ENCODE measurements at places on chromosomes 2 and 18. TPM values are rescaled to one million over a fixed set of nuclear protein-coding genes. Genes with fewer than 3 reads are reported as not detected.
A peak's percentile ranks its signal among the peaks of the same experiment; 100 is the strongest.

OTOS gene
- not detected for total RNA-seq

TNFRSF11A gene
- total RNA-seq = 4.3 TPM

COL4A4 gene
- total RNA-seq = not detected

SPP2 gene
- total RNA-seq = not detected

REG1B gene
- total RNA-seq = not detected

ABCG8 gene
- total RNA-seq = not detected

ZSWIM2 gene
- total RNA-seq = not detected

PAIP2B gene
- total RNA-seq = 1.3 TPM

SERPINB2 gene
- not detected for total RNA-seq

DCDC2C gene
- not detected for total RNA-seq

BOLL gene
- not detected for total RNA-seq

ANKRD30BL gene
- not detected for total RNA-seq

ANKRD12 gene
- total RNA-seq = 60.8 TPM

TSGA10 gene
- 6.9 TPM for total RNA-seq

EPHA4 gene
- total RNA-seq = 1.2 TPM

NCKAP1 gene
- total RNA-seq = 0.52 TPM

DNA sequence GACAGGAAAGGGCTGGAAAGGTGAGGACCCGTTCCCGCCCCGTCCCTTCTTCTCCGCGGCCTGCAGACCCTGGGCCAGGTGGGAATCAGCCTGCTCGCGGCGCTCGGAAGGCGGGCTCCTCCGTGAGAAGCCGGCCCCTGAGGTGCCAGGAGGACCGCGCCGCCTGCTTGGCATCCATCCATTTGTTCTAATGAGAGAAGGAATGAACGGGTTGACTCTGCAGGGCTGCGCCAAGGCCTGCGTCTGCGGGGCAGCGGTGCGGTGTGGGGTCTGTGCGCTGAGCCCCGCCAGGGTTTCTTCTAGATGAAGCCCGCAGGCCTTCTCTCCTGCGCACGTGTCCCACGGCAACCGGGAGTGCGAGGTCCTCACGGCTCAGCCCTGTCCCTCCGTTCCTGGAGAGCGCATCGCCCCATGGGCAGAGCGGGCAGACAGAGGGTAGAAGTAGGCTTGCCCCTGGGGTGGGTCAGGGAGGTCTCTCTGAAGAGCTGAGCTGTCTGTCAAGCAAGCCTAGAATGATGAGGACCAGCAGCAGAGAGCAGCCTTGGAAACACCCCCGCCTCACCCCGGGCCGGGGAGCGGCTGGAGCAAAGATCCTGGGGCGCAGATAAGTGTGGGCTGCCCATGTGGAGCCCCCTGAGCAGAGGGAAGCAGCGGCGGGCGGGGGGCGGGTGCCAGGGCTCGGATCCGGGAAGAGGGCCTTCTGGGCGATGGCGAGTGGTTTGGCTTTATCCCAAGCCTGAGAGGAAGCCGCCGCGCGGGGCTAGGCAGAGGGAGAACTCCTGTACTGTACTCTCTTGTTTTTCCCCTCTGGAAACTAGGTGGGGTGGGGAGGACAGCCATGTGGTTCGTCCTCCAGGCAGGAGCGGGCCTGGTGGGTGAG is 27.9 kb upstream of the HS6ST1 start:
- no peaks in the 10 kb centered on the region for H3K4me1 ChIP-seq
- peaks cover under 1% of the 10 kb centered on the region for H3K27me3 ChIP-seq
- H3K36me3 ChIP-seq = no peaks in the 10 kb centered on the region
- H3K27ac ChIP-seq = no peak overlapping the region
- peak; percentile 10 for DNase-seq
- no peak overlapping the region for H3K4me3 ChIP-seq

- H3K27me3 ChIP-seq = no peaks in the 10 kb centered on the region
- no peak overlapping the region for H3K4me3 ChIP-seq
- H3K36me3 ChIP-seq = peaks cover 55% of the 10 kb centered on the region
- DNase-seq = no peak
- peaks cover 81% of the 10 kb centered on the region for H3K4me1 ChIP-seq
Measured at GRCh38 chr2:106165561-106165960, 28.5 kb downstream of the UXS1 start.

DNA sequence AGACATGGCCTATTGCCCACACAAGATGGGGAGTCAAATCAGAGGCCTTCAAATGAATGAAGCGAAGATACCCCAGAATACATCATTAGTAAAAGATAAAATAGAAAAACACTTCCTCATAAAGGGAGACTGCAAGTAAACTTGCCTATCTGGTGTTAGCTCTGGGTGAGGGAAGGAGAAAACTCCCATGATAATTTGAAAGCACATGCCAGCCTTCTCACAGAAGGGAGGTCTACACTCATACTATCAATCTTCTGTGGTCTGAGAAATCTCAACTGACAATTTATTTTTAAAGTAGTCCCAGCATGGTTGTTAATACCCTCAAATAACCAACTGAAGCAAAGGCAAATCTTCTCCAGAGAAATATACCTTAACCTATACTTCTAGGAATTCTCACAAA is 75.4 kb downstream of the EXOC6B start:
- no peak overlapping the region for H3K4me3 ChIP-seq
- H3K36me3 ChIP-seq = no peaks in the 10 kb centered on the region
- no peaks in the 10 kb centered on the region for H3K27me3 ChIP-seq
- no peak overlapping the region for H3K27ac ChIP-seq
- no peaks in the 10 kb centered on the region for H3K4me1 ChIP-seq

DNA sequence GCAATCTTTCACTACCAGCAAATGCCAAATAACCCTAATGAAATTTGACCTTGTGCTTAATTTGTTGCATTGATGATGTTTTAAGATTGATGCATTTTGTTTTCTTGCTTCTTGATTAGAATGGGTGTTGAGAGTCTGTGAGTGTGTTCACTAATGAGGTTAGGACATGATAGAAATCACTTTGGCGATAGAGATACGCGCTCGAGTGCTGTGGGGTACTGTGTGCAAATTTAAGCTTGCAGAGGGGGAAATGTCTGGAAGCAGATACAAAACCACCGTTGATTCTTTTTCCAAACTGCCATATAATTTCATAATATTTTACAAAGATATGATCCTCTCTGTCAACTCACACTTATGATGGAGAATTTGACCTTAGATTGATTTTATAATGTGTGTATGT is 200.9 kb downstream of the PIEZO2 start:
- H3K4me3 ChIP-seq = no peak overlapping the region
- DNase-seq = no peak
- no peaks in the 10 kb centered on the region for H3K27me3 ChIP-seq
- H3K36me3 ChIP-seq = no peaks in the 10 kb centered on the region
- no peaks in the 10 kb centered on the region for H3K4me1 ChIP-seq

GRCh38 chr2:107936433-107937359 is 49.6 kb upstream of the SLC5A7 start:
- H3K36me3 ChIP-seq = no peaks in the 10 kb centered on the region
- DNase-seq = peak; percentile 31
- no peak overlapping the region for H3K4me3 ChIP-seq
- H3K4me1 ChIP-seq = no peaks in the 10 kb centered on the region
- no peaks in the 10 kb centered on the region for H3K27me3 ChIP-seq

GRCh38 chr2:64972876-64973275 is 16.3 kb upstream of the SLC1A4 start:
- H3K27ac ChIP-seq = no peak overlapping the region
- H3K36me3 ChIP-seq = no peaks in the 10 kb centered on the region
- no peak for DNase-seq
- peaks cover 4% of the 10 kb centered on the region for H3K4me1 ChIP-seq
- no peak overlapping the region for H3K4me3 ChIP-seq

- H3K36me3 ChIP-seq = no peaks in the 10 kb centered on the region
- no peak overlapping the region for H3K4me3 ChIP-seq
- no peaks in the 10 kb centered on the region for H3K4me1 ChIP-seq
- H3K27me3 ChIP-seq = no peaks in the 10 kb centered on the region
- DNase-seq = no peak
Measured at GRCh38 chr2:16240402-16240801, 300.1 kb downstream of the MYCN start.

DNA sequence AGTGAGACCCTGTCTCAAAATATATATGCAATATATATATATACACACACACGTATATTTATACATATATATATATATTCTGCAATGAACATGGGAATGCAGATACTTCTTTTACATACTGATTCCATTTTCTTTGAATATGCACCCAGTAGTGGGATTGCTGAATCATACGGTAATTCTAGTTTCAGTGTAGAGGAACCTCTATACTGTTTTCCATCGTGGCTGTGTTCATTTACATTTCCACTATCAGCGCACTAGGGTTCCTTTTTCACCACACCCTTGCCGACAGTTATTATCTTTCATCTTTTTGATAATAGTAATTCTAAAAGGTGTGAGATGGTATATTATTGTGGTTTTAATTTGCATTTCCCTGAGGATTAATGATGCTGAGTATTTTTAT is 52.3 kb upstream of the SLC39A10 start:
- H3K4me3 ChIP-seq = no peak overlapping the region
- no peak overlapping the region for H3K27ac ChIP-seq
- no peaks in the 10 kb centered on the region for H3K27me3 ChIP-seq
- peaks cover 10% of the 10 kb centered on the region for H3K4me1 ChIP-seq

GRCh38 chr2:236250909-236251579 is 13.2 kb downstream of the ASB18 start:
- DNase-seq = no peak
- no peaks in the 10 kb centered on the region for H3K36me3 ChIP-seq
- peaks cover 7% of the 10 kb centered on the region for H3K27me3 ChIP-seq
- H3K27ac ChIP-seq = no peak overlapping the region

GRCh38 chr18:31990823-31991222 is 27.8 kb upstream of the RNF125 start:
- H3K36me3 ChIP-seq = no peaks in the 10 kb centered on the region
- DNase-seq = no peak
- no peak overlapping the region for H3K27ac ChIP-seq

- DNase-seq = no peak
- H3K36me3 ChIP-seq = no peaks in the 10 kb centered on the region
- no peak overlapping the region for H3K4me3 ChIP-seq
- H3K27me3 ChIP-seq = no peaks in the 10 kb centered on the region
Measured at GRCh38 chr2:188199716-188200128, 92.0 kb upstream of the GULP1 start.

GRCh38 chr2:119197126-119197405 is 26.6 kb upstream of the STEAP3 start:
- H3K27ac ChIP-seq = no peak overlapping the region
- no peaks in the 10 kb centered on the region for H3K36me3 ChIP-seq
- no peak overlapping the region for H3K4me3 ChIP-seq

- H3K27ac ChIP-seq = peak overlapping the region; percentile 88
- H3K4me3 ChIP-seq = peak overlapping the region; percentile 90
- peaks cover 50% of the 10 kb centered on the region for H3K4me1 ChIP-seq
- peaks cover 9% of the 10 kb centered on the region for H3K36me3 ChIP-seq
- H3K27me3 ChIP-seq = no peaks in the 10 kb centered on the region
- no peak for DNase-seq
Measured at GRCh38 chr18:12884406-12885323, 628 bp upstream of the PTPN2 start.

GRCh38 chr18:31942291-31942998 is 483 bp downstream of the TRAPPC8 start:
- H3K4me1 ChIP-seq = peaks cover 46% of the 10 kb centered on the region
- peak overlapping the region; percentile 98 for H3K27ac ChIP-seq
- H3K4me3 ChIP-seq = peak overlapping the region; percentile 95
- H3K36me3 ChIP-seq = peaks cover 14% of the 10 kb centered on the region

DNA sequence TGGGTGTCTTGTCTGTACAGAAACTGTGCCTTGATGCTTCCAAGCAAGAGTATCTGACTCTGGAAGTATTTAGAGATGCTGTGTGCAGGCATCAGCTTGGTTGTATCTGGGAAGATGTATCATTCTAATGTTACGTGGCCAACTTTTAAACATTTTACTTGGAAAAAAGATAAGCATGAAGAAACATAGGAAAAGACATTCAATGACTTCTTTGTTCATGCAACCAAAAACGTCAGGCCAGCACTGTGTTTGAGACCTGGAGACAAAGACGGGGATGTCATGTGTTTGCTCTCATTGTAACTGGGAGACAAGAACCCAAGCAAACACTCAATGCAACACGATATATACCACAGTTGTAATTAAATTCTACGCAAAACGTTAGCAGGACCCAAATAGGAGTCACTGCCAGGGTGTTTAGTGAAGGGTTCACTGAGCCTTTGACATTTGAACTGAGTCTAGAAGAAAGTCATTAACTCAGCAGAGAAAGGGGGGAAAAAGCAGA is 8.9 kb upstream of the SESTD1 start:
- no peak for DNase-seq
- H3K36me3 ChIP-seq = no peaks in the 10 kb centered on the region
- peaks cover 7% of the 10 kb centered on the region for H3K4me1 ChIP-seq
- peaks cover 16% of the 10 kb centered on the region for H3K27me3 ChIP-seq
- H3K4me3 ChIP-seq = no peak overlapping the region
- no peak overlapping the region for H3K27ac ChIP-seq

GRCh38 chr2:162056796-162057399 is 17.1 kb downstream of the DPP4 start:
- H3K4me3 ChIP-seq = no peak overlapping the region
- peaks cover 90% of the 10 kb centered on the region for H3K36me3 ChIP-seq
- peak overlapping the region; percentile 85 for H3K27ac ChIP-seq
- no peaks in the 10 kb centered on the region for H3K27me3 ChIP-seq

- H3K27me3 ChIP-seq = no peaks in the 10 kb centered on the region
- peaks cover 10% of the 10 kb centered on the region for H3K4me1 ChIP-seq
- H3K36me3 ChIP-seq = peaks cover 16% of the 10 kb centered on the region
- no peak for DNase-seq
Measured at GRCh38 chr2:241695651-241696050, 6.2 kb upstream of the ING5 start.

DNA sequence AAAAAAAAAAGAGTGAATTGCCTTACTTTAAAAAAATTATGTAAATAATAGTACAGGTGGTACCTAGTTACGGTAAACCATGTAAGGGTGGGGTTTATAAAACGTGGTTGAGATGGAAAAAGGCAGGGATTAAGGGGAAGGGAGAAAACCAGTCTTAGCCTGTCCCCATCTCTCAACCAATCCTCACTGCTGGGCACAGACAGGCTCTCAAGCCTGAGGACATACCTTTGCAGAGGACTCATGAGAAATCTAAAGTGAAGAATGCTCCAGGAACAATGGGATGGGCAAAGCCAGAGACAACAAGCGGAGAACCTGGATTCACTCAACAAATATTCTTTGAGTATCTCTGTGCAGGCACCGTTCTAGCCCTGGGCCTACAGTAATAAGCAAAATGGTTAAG is 3.4 kb upstream of the IGFBP2 start:
- H3K36me3 ChIP-seq = peaks cover 3% of the 10 kb centered on the region
- no peak for DNase-seq
- peaks cover 19% of the 10 kb centered on the region for H3K4me1 ChIP-seq
- H3K27me3 ChIP-seq = peaks cover 59% of the 10 kb centered on the region

DNA sequence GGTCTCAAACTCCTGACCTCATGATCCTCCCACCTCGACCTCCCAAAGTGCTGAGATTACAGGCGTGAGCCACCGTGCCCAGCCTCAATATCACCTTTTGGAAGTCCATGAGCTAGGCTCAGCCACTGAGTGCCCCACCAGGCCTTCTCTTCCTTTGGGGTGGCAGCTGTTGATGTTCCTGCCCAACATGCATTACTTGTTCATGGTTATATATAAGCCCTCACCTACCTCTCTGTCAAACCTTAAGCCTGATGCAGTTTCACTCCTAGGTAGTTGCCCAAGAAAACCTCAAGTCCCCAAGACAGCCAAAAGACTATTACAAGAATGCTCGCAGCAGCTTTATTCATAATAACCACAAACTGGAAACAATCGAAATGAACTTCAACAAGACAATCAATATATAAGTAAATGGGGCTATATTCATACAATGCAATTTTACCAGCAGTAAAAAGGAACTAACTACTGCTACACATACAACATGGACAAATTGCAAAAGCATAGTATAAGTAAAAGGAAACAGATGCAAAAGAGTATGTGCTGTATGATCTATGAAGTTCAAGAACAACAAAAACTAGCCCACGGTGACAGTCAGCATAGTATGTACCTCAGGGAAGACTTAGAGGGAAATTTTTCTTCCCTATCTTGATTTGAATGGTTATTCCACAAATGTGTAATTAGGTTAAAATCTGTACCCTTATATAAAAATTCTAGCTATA is 59.6 kb upstream of the REL start:
- H3K4me1 ChIP-seq = peaks cover 45% of the 10 kb centered on the region
- H3K27me3 ChIP-seq = no peaks in the 10 kb centered on the region
- H3K4me3 ChIP-seq = no peak overlapping the region
- DNase-seq = no peak
- peak overlapping the region; percentile 10 for H3K27ac ChIP-seq

Measured in activated CD8-positive, alpha-beta T cell treated with anti-CD3 and anti-CD28 coated beads, Interleukin-2, amount 10 ng/mL, durations not matched to agents 7 days and 5 days (primary cell).